ENCODE measurements at places on chromosomes 2 and 18. TPM values are rescaled to one million over a fixed set of nuclear protein-coding genes. Genes with fewer than 3 reads are reported as not detected.

- no peak for DNase-seq
Observed at GRCh38 chr18:36850527-36851201, 21.7 kb downstream of the KIAA1328 start.

GRCh38 chr2:158970241-158970751 lies 1.9 kb downstream of the TANC1 start:
- DNase-seq = no peak

GRCh38 chr2:44997963-44998362 lies 11.3 kb downstream of the SIX2 start:
- no peak for DNase-seq

The SIX3 gene
- polyA plus RNA-seq = not detected

DNA sequence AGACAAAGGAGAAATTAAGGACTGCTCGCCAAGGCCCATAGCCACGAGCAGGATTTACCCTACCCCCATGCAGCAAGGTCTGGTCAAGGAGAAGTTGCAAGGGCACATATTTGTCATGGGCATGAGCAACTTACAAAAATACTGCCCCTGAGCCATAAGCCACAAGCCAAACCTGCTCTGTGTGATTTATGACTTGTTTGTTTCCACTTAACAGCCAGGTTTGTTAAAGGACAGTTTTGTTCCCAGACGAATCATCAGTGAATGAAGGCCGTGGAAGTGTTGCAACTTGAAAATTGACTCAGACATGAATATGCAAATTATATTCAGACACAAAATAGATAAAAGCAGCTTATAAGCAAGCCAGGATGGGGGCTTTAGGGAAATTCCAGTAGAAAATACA lies 31.3 kb upstream of the EVA1A start:
- no peak for DNase-seq

- no peak for DNase-seq
Observed at GRCh38 chr18:80251700-80252099, 4.4 kb upstream of the PARD6G start.

The COMMD1 gene
- 58.4 TPM for polyA plus RNA-seq

DNA sequence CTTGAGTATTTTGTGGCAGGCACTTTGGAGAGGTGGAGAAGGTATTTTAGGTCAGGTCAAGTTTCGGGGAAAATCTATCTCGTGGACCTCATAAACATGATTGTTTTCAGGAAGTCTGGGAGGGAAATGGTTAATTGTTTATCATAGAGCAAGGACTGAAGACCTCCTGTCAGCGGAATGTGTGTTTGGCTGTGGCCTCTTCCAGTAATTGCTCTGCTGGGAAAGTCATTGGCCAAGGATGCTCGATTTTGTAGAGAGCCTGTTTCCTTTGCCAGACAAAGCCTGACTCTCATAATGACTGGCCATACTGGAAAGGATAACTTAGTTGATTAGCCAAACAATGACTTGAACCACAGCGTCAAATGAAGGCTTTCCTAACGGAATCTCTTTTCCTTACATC lies 30.0 kb downstream of the IL1R2 start:
- no peak for DNase-seq

The CLK1 gene
- 44.0 TPM for polyA plus RNA-seq

The ST8SIA5 gene
- polyA plus RNA-seq = not detected

GRCh38 chr2:158502974-158503373 lies 46.2 kb downstream of the PKP4 start:
- DNase-seq = no peak

The RAPGEF4 gene
- 0.07 TPM for polyA plus RNA-seq

GRCh38 chr2:225668606-225669266 lies 269.2 kb downstream of the NYAP2 start:
- peak; percentile 39 for DNase-seq

The ALK gene
- not detected for polyA plus RNA-seq

DNA sequence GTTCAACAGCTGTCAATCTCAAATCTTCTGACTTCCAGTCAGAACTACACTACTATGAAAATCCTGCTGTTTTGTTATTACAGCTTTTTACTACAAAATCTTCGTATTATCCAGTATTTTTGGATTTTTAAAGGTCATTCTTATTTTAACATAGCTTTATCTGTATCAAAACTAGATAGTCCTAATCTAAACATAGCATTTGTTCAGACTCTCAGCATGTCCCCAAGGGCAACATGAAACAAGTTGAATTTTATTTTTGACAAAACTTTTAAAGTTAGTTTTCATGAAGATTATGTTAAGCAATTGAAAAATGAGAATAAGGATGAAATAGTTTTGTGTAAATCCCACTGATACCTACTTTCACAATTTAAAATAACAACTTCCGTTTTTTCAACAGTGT lies 48.1 kb downstream of the PDE1A start:
- DNase-seq = no peak

The PHLPP1 gene
- polyA plus RNA-seq = 0.80 TPM

DNA sequence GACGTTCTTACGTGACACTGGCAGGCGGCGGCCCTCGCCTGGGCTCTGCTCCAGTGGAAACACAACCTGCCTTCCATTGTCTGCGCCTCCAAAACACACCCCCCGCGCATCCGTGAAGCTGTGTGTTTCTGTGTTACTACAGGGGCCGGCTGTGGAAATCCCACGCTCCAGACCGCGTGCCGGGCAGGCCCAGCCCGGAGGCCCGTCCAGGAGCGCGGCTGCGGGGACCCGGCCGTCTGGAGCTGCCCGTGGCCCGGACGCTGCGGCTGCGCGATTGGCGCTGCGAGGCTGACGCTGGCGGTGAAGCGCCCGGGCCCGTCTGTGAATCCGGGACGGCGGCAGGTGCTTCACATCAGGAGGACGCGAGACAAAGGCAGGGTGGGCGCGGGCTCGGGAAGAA lies 670.3 kb upstream of the SALL3 start:
- DNase-seq = no peak

- DNase-seq = peak; percentile 77
Observed at GRCh38 chr2:127415593-127416505, 2.4 kb upstream of the PROC start.

All from naive B cell (primary cell).